Breast epithelium (tissue), 4 donors: ENCODE measurements at places on chromosomes 4 and X.

- DNase-seq: no peak
Observed at GRCh38 chr4:66565801-66566200, 895.5 kb upstream of the EPHA5 start.

GRCh38 chr4:158121161-158121579 lies 51.7 kb downstream of the GASK1B start:
- no peak for DNase-seq

GRCh38 chrX:49072712-49073095 lies 1.1 kb downstream of the PRAF2 start:
- no peak for DNase-seq

DNA sequence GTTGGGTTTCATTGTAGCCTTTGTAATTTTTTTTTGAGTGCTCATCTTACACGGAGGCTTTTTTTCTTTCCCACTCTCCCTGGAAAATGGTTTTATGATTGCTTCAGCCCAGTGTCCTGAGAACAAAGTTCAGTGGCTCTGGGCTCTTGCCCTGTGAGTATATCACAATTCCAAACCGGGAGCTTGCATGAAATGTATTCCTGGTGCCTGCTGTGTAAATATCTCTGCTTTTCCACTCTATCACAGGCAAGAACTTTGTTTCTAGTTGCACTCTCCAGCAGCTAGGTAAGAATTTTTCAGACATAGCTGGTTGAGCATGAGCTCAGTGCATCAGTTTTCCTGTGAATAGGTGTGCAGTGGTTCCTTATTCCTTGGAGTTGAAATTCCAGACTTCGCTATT lies 60.8 kb downstream of the SUPT20HL2 start:
- DNase-seq: no peak

DNA sequence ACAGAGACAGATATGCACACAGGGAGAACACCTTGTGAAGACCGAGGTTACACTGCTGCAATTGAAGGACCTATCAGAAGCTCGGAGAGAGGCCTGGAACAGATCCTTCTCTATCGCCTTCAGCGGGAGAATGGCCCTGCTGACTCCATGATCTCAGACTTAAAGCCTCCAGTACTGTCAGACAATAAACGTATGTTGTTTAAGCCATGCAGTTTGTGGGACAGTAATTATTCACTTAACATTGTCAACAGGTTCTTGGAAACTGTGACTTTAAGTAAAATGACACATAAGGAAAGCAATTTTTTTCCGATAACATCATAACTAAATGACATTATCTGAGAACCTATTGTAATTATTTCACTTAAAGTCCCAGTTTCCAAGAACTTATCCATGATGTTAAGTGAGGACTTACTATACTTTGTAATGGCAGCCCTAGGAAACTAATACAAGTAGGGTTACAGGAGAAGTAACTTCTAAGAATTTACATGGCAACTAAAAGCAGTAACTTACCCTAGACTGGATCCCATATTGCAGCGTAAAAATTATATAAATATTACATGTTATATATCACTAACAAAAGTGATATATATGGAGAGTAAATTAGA lies 180.8 kb upstream of the MAB21L2 start:
- DNase-seq: no peak

DNA sequence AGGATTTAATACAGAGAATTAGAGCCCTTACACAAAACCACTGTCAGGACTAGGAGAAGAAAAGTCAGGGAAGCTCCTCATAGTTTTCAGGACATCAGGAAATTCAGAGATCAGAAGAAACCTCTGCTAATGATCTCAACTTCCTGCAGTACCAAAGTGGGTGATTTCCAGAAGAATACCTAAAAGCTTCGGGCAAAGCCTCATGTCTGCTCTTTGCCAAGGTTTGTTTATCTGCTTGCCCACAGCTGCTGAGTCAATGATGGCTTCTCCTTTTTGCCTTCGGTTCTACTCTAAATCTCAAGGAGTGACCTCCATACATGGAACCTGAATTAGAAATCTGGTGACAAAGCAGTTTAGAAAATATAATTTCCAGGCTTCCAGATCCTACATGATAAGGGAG lies 68.4 kb downstream of the USP38 start:
- no peak for DNase-seq

DNA sequence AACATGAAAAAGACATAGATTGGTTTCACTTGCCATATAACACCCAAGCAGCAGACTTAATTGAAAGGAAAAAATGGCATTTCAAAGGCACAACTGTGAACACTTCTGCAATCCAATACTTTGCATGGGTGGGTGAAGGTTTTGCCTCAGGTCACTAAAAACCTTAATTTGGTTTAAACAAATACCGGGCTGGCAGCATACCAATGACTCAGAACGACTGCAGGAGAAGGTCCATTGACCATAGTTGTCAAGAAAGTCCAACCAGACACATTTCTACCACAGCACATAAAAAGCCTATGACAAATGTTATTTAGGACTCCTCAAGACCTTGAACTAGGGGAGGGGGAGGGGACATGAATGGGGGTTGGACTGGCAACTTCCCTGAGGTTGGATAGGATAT lies 183.6 kb upstream of the TRPC5 start:
- no peak for DNase-seq

- no peak for DNase-seq
Observed at GRCh38 chrX:16138108-16138427, 14.7 kb downstream of the GRPR start.

DNA sequence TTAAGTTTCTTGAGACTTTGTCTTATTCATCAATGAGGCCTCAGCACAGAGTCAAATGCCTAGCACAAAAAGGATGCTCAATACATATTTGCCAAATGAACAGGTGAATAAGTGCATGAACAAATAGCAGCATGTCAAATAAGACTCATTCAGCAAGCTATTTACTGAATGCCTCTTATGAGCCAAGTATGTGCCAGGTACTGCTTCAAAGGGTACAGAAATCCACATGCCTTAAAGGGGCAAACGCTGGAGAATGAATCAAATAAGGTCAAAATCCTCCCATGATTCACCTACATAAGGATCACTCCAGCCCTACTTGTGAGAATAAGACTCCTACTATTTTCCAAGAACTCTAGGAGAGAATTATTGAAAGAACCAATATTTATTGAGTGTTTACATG lies 260.2 kb upstream of the CPEB2 start:
- no peak for DNase-seq

- no peak for DNase-seq
Observed at GRCh38 chr4:13902146-13902545, 274.6 kb upstream of the BOD1L1 start.

- no peak for DNase-seq
Observed at GRCh38 chr4:77052352-77052751, 23.4 kb downstream of the CCNI start.

DNA sequence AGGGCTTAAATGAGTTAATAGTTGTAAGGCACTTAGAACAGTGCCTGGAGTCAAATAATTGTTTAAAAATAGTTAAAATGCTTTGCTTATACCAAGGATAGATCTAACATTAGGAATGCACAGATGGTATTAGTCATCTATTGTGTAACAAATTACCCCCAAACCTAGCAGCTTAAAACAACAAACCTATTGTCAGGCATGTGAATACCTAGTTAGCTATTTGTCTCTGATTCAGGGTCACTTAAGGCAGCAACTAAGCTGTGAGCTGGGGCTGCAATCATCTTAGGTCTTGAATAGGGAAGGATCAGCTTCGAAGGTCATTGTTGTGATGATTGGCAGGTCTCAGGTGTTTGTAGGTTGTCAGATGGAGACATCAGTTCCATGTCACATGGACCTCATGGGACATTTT lies 42.4 kb upstream of the AGA start:
- DNase-seq: no peak

GRCh38 chr4:26764231-26764630 lies 96.4 kb upstream of the STIM2 start:
- DNase-seq: no peak

- no peak for DNase-seq
Observed at GRCh38 chrX:52082578-52082977, 13.6 kb upstream of the MAGED4B start.

DNA sequence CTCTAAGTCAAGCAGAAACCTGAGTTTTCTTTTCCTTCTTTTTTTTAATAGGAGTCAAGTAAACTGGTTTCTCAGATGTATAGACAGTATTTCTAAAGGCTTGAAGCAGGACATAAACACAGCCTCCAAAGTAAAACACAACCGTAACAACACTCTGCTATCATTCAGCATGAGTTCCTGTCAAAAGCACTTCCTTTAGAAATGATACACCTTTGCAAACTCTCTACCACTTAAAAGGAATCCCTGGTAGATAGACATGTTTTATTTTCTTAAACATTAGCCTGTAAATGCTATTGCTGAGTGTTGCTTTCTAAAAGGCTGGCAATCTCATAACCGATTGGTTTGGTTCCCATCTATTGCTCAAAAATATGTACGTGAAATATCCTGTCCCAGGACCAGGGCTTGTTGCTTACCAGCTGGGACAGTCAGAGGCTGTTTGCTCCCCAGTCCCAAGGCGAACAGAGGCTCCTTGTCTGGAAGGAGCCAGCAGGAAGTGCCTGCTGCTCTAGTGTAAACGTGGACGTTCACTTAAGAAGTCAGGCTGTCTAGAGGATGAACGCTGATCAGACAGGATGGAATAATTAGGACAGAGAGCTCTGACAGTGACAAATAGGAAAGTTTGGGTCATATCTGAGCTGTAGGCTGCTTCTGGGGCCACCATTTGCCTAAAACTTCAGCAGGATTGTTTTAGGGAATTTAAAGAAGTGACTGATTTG lies 173.9 kb upstream of the KLF3 start:
- peak; percentile 45 for DNase-seq

GRCh38 chrX:46380148-46380752 lies 165.0 kb downstream of the ZNF674 start:
- DNase-seq: no peak

DNA sequence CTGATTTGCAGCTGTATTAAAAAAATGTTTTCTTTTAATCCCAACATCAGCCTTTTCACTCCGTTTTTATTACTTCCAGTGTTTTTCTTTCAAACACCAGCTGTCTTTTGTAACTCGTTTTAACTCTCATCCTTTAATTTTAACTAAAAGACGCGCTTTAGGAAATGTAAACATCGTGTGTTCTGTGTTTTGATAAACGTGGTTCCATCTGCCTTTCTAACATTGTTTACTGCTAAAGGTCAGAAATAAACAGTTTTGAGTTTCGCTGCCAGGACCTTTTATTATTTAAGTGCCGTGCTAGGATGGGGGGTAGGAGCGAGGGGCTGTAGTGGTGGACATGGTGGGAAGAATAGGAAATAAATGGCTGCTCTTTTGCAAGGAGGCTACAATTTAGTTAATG lies 1.5 kb downstream of the N4BP2 start:
- DNase-seq: no peak

GRCh38 chrX:7145454-7145853 lies 2.1 kb upstream of the STS start:
- no peak for DNase-seq

DNA sequence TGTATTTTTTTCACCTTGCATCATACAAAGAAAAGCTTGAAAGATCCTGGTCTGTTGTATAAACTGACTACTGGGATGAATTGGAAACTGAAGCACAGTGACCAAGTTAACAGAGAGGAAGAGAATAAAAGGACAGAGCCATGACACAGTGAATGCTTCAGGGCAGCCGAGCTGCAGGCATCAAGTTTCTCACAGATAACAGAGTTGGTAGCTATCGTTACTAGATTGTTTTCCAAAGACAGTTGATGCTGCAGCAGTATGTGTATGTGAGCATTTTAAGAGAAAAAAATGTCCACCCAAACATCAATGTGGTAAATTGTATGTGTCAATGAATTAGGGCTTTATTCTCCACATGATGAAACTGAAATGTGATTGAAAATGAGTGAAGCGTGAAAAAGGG lies 1032.7 kb downstream of the ADGRL3 start:
- no peak for DNase-seq

DNA sequence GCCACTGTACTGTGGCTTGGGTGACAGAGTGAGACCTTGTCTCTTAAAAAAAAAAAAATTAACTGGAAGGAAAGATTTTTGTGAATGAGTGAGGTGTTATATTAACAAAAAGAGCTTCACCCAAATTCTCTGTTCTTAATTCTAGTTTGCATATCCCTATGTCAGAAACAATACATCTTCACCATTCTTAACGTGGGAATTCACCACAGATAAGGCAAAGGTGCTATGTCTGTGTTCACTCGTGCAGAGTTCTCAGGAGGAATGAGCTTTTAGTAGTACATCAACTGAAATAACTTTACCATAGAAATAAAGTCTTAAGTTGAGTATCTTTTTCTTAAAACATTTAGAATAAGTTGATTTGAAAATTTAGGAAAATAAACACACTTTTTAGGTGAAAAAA lies 135.1 kb downstream of the RAPGEF2 start:
- no peak for DNase-seq

- DNase-seq: no peak
Observed at GRCh38 chr4:175469514-175469913, 342.6 kb downstream of the GPM6A start.

GRCh38 chr4:161320377-161320776 lies 843.4 kb downstream of the FSTL5 start:
- no peak for DNase-seq

- DNase-seq: no peak
Observed at GRCh38 chr4:173529477-173530325, at the start of gene HAND2. Gene HAND2 (minus strand): TSS chr4:173530229. CDS start chr4:173529289, 940 bp downstream.

- no peak for DNase-seq
Observed at GRCh38 chr4:153969542-153969941, 180.7 kb upstream of the SFRP2 start.

DNA sequence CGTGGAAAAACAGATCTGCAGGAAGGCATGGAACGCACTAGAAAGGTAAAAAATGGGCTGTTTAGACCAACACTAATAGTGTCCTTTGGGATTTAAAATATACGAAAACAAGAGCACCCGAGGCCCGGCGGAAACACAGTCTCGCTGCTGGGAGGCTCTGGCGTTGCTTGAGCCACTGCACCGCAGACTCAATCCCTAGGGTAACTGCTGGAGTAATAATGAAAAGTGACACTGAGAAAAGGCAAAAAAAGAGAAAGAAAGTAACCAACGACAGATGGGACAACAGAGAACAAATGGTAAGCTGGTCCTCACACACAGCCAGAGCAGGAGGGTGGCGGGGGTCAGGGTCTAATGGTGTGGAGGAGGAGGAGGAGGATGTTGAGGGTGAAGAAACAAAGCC lies 15.4 kb downstream of the IRAK1 start:
- DNase-seq: no peak

DNA sequence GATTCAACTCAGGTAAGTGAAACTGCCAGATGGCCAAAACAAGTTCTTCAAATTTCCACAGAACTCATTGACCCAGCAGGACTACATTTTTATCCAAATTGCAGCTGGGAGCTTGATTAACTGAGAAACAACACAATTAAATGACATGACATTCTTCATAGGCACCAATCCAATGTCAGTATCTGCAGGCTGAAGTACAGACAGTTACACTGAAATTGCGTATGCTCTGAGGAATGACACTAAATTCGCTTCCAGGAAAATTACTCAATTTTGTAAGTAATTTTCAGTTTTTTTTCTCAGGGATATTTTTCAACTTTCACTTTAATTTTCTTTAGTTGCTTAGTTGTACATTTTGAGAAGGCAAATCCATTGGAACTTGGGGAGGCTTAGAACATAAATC lies 4.5 kb downstream of the C1GALT1C1 start:
- DNase-seq: no peak

DNA sequence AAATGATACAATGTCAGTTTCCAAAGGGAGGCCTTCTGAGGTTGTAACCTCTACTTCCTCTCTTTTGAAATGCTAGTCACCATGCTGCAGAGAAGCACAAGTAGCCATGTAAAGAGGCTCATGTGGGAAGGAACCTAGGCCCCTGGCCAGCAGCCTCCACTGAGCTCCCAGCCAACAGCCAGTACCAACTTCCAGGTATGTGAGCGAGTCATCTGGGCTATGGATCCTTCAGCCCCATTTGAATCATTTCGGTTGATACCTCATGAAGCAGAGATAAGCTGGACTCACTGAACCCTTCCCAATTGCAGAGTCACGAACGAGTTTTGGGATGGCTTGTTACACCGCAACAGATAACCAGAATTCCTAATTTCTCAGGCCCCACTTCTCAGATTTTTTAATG lies 187.0 kb upstream of the LDB2 start:
- DNase-seq: no peak
